ENCODE measurements at places on chromosomes 3 and 15. TPM values are rescaled to one million over a fixed set of nuclear protein-coding genes. Genes with fewer than 3 reads are reported as not detected.

Gene RARRES1
- 0.71 TPM for total RNA-seq

Gene MESP2
- 0.38 TPM for total RNA-seq

Gene CA12
- total RNA-seq: 4.9 TPM

Gene IL5RA
- not detected for total RNA-seq

Gene LSAMP
- total RNA-seq: 3.8 TPM

Gene GPR149
- not detected for total RNA-seq

Gene CSPG4
- 3.0 TPM for total RNA-seq

Gene ANKUB1
- not detected for total RNA-seq

Gene GNAT1
- not detected for total RNA-seq

- no peak for DNase-seq
These were observed 1166.1 kb upstream of the GBE1 start for GRCh38 chr3:82927309-82928253.

DNA sequence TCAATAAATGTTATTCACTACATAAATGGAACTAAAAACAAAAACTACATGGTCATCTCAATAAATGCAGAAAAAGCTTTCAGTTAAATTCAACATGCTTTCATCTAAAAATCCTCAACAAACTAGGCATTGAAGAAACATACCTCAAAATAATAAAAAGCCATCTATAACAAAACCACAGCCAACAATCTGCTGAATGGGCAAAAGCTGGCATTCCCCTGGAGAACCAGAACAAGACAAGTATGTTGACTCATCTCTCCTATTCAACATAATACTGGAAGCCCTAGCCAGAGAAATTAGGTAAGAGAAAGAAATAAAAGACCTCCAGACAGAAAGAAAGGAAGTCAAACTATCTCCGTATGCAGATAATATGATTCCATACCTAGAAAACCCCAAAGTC, 759.9 kb downstream of the EPHA3 start:
- no peak for DNase-seq

GRCh38 chr15:81024265-81024872, 23.6 kb downstream of the TLNRD1 start:
- no peak for DNase-seq

- DNase-seq: no peak
These were observed 31.9 kb downstream of the SLMAP start for GRCh38 chr3:57787867-57788623.

GRCh38 chr3:186386883-186387560, 25.0 kb upstream of the DGKG start:
- no peak for DNase-seq

DNA sequence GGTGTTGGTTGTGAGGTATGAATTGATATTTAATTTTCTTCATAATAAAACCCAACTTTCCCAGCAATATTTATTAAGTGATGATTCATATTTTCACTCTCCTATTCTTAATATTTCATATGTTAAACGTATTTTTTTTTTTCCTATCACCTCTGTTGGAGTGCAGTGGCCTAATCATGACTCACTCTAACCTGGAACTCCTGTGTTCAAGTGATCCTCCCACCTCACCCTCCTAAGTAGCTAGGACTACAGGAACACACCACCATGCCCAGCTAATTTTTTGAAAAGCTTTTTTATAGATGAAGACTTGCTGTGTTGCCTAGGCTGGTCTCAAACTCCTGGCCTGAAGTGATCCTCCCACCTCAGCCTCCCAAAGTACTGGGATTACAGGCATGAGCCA, 8.6 kb downstream of the PARP15 start:
- no peak for DNase-seq

DNA sequence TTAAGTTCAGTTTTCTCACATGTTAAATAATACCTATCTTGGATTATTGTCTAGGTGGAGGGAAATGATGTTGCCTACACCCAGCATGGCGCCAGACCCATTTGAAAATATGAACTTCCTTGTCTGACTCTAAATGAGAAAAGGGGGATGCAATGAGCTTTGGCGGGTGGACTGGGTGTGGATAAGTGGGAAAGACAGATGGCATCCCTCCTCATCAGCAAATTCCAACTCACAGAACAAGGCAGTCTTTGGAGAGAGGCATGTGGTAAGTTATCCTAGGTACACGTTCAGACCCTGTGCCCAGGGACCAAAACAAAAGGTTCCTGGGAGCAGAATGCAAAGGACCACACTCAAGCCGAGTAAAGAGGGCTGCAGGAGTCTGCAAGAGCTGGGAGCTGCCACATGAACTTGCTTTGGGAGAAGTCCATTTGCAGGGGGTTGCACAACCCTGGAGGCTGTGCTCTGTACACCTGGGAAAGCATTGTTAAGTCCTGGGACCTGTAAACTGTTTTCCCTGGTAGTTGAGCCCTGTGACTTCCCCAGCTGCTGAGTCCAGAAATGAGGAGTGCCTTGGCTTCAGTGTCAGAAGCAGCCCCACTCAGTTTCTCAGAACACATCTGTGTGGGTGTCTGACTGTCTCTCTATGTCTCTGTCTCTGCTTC, 102.3 kb upstream of the TPM1 start:
- peak; percentile 34 for DNase-seq

GRCh38 chr3:111952866-111953450, 25.9 kb upstream of the ABHD10 start:
- DNase-seq: no peak

- DNase-seq: no peak
These were observed at the start of gene PFN2 for GRCh38 chr3:149970716-149971402. Gene PFN2, minus strand, starts transcription at chr3:149970895. Its CDS starts 39 bp downstream, at chr3:149970856.

GRCh38 chr15:69000091-69000490, 14.4 kb upstream of the NOX5 start:
- no peak for DNase-seq

GRCh38 chr3:80929576-80929975, 831.9 kb downstream of the GBE1 start:
- DNase-seq: no peak

DNA sequence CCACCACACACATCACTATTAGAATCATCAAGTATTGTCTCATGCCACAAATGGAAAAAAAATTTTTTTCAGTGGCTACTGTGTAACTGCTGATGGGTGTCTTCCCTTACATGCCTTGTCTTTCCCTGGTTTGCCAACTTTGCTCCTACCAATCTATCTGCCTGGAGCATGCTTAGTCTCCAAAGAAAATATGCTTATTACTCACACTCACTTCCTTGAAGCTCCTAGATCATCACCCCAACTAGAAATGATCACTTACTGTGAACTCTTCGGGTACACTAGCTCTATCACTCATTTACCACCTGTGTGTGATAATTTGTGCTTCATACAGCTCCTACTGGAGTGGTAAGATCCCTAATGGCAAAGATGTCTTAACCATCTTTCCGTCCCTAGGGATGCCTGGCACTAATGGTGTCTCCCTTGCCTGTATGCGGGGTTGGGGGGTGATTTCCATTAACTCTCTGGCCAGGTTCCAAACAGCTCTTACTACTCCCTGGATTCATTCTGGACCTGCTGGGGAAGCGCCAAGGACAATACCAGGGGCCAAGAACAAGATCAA, 799 bp downstream of the VPS33B start:
- DNase-seq: no peak

- DNase-seq: no peak
These were observed 237.5 kb upstream of the IL12A start for GRCh38 chr3:159751146-159751545.
